Activated naive CD8-positive, alpha-beta T cell treated with anti-CD3 and anti-CD28 coated beads, Interleukin-2, amount 10 ng/mL, durations not matched to agents 7 days and 5 days (primary cell): ENCODE measurements at places on chromosomes 1 and 21. TPM values are rescaled to one million over a fixed set of nuclear protein-coding genes. Genes with fewer than 3 reads are reported as not detected.

Gene TSSK3
- 1.6 TPM for total RNA-seq

Gene UBXN10
- 0.28 TPM for total RNA-seq

Gene SPRR3
- not detected for total RNA-seq

Gene AMY1B
- not detected for total RNA-seq

Gene PRR9
- not detected for total RNA-seq

Gene NUP210L
- total RNA-seq: 0.17 TPM

Gene CFHR5
- total RNA-seq: not detected

Gene CYYR1
- total RNA-seq: not detected
